IMR-90 (cell line): ENCODE measurements at places on chromosomes 7 and 10. TPM values are rescaled to one million over a fixed set of nuclear protein-coding genes. Genes with fewer than 3 reads are reported as not detected.

DNA sequence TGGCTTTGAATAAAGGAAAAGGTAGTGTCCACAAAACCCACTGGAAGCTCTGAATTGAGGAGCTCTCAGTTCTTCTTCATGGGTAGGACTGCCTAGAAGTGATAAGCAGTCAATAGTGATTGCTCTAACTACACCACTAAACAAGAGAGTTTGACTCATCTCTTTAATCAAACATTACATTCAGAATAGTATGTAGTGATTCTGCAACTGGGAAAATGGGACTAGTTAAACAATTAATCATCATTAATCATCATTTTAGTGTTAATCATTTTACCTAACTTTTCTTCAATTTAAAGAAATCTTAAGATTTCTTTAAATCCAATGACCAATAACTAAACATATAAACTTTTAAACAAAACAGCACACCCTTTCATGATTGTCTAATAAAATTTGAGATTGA, 484.0 kb upstream of the FZD8 start:
- H3K27ac ChIP-seq: no peak overlapping the region
- H3K4me3 ChIP-seq: no peak overlapping the region
- no peaks in the 10 kb centered on the region for H3K4me1 ChIP-seq
- H3K36me3 ChIP-seq: no peaks in the 10 kb centered on the region

DNA sequence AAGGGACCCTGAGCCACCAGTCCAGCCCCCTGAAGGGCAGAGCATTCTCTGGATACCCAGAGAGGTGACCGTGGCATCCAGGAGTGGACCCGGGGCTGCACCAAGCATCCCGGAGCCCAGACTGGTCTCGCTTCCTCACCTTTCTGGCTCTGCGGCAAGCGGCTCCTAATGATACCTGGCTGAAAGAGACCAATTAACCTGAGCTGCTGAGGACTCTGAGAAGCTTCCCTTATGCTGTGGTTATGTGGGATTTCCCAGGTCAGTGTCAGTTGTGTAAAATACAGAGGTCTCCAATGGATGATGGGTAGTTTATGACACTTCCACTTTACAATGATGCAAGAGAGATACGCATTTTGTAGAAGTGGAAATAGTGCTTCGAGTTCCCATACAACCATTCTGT, 51.5 kb downstream of the PFKFB3 start:
- H3K36me3 ChIP-seq: no peaks in the 10 kb centered on the region
- DNase-seq: no peak
- H3K27me3 ChIP-seq: no peaks in the 10 kb centered on the region
- no peaks in the 10 kb centered on the region for H3K4me1 ChIP-seq
- H3K4me3 ChIP-seq: no peak overlapping the region
- no peak overlapping the region for H3K27ac ChIP-seq

MNX1 gene
- not detected in 2 replicates for polyA plus RNA-seq

GRCh38 chr10:53127686-53128085, 355.1 kb upstream of the MBL2 start:
- no peak for DNase-seq
- no peaks in the 10 kb centered on the region for H3K36me3 ChIP-seq
- no peaks in the 10 kb centered on the region for H3K27me3 ChIP-seq
- no peak overlapping the region for H3K4me3 ChIP-seq
- no peak overlapping the region for H3K27ac ChIP-seq
- H3K4me1 ChIP-seq: no peaks in the 10 kb centered on the region

DNA sequence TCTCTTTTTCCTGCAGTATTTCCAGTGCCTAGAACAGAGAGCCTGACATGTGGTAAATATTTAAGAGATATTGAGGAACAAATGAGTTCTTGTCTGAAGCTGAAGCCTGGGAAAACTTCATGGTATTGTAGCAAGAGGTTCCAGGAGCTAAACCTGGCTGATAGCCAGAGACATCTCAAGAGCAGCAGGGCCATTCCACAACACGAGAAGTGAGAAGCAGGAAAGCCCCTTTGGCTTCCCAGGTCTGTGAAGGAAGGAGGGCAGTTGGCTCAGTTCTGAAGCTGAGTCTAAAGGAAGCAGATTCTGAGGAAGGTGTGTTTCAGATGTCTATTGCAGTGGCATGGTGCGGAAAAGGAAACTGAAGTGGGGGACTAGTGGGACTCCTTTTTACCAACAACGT, 63.8 kb upstream of the FAM204A start:
- H3K4me1 ChIP-seq: no peaks in the 10 kb centered on the region
- no peak overlapping the region for H3K4me3 ChIP-seq
- H3K36me3 ChIP-seq: no peaks in the 10 kb centered on the region
- no peak overlapping the region for H3K27ac ChIP-seq
- H3K27me3 ChIP-seq: no peaks in the 10 kb centered on the region
- DNase-seq: no peak

GRCh38 chr10:44326474-44327030, 58.3 kb downstream of the CXCL12 start:
- no peak overlapping the region for H3K4me3 ChIP-seq
- no peak overlapping the region for H3K27ac ChIP-seq
- H3K4me1 ChIP-seq: no peaks in the 10 kb centered on the region
- no peaks in the 10 kb centered on the region for H3K36me3 ChIP-seq
- peaks cover 22% of the 10 kb centered on the region for H3K27me3 ChIP-seq
- no peak for DNase-seq

GRCh38 chr7:54712820-54713219, 46.2 kb downstream of the SEC61G start:
- H3K27me3 ChIP-seq: no peaks in the 10 kb centered on the region
- H3K27ac ChIP-seq: no peak overlapping the region
- no peak overlapping the region for H3K4me3 ChIP-seq
- H3K36me3 ChIP-seq: no peaks in the 10 kb centered on the region
- no peak for DNase-seq

- peaks cover 6% of the 10 kb centered on the region; the same call in 1 of the 2 replicates for H3K4me1 ChIP-seq
- no peak overlapping the region for H3K4me3 ChIP-seq
Observed at GRCh38 chr10:3389130-3389529, 216.5 kb upstream of the PITRM1 start.

DNA sequence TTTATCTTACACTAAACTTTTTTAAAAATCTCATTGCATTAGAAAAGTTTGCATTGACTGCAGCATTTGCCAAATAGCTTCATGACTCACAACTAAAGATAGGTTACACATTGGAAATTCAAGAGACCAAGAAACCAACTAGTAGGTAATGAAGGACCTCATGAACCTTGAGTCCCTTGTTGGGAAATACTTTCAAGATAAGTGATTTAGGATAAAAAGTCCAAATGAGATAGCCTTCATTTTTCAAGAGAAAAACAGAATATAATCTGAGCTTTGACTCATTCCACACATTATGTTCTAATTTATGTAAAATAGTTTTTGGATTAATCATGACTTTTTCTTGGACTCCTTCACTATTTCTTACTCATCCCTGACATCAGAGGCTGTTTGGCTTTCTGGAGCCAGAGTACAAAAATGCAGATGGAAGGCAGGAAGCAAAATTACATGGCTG, 13.1 kb upstream of the LIPF start:
- peaks cover 5% of the 10 kb centered on the region for H3K4me1 ChIP-seq
- no peaks in the 10 kb centered on the region for H3K36me3 ChIP-seq
- H3K27me3 ChIP-seq: no peaks in the 10 kb centered on the region
- peak overlapping the region; percentile 50; the same call in 1 of the 2 replicates for H3K27ac ChIP-seq
- no peak overlapping the region for H3K4me3 ChIP-seq

DNA sequence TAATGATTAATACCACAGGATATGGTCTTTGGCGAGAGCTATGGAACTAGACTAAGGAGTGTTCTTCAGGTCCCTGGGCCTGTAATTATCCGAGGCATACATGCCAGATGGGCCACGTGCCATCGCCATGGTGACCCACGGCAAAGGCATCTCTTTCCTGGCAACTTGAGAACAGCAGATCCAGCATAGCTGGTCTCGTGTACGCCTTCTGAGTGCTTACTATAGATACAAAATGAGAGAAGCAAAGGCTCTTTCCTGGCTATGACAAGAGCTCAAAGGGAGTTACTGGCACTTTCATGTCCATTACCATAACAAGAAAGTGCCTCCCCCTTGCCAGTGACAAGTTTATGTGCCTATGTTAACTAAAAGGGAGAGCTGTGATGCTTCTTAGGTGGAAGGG, 26.0 kb upstream of the GLI3 start:
- no peak overlapping the region for H3K27ac ChIP-seq
- DNase-seq: peak; percentile 70
- no peak overlapping the region for H3K4me3 ChIP-seq
- H3K27me3 ChIP-seq: 0 out of 2 replicates have a peak, but pooled peaks cover 1% of the 10 kb centered on the region

GRCh38 chr10:35329520-35329919, 6.8 kb upstream of the CCNY start:
- no peak overlapping the region for H3K4me3 ChIP-seq
- DNase-seq: no peak
- peaks cover 28% of the 10 kb centered on the region for H3K4me1 ChIP-seq
- no peaks in the 10 kb centered on the region for H3K27me3 ChIP-seq

- no peak overlapping the region for H3K27ac ChIP-seq
- H3K27me3 ChIP-seq: no peaks in the 10 kb centered on the region
- no peaks in the 10 kb centered on the region for H3K36me3 ChIP-seq
- DNase-seq: no peak
- H3K4me1 ChIP-seq: no peaks in the 10 kb centered on the region
- no peak overlapping the region for H3K4me3 ChIP-seq
Observed at GRCh38 chr10:115744089-115744488, 528.9 kb downstream of the GFRA1 start.
